Adrenal gland (tissue), 19 donors: ENCODE measurements at places on chromosomes 11 and 22.

DNA sequence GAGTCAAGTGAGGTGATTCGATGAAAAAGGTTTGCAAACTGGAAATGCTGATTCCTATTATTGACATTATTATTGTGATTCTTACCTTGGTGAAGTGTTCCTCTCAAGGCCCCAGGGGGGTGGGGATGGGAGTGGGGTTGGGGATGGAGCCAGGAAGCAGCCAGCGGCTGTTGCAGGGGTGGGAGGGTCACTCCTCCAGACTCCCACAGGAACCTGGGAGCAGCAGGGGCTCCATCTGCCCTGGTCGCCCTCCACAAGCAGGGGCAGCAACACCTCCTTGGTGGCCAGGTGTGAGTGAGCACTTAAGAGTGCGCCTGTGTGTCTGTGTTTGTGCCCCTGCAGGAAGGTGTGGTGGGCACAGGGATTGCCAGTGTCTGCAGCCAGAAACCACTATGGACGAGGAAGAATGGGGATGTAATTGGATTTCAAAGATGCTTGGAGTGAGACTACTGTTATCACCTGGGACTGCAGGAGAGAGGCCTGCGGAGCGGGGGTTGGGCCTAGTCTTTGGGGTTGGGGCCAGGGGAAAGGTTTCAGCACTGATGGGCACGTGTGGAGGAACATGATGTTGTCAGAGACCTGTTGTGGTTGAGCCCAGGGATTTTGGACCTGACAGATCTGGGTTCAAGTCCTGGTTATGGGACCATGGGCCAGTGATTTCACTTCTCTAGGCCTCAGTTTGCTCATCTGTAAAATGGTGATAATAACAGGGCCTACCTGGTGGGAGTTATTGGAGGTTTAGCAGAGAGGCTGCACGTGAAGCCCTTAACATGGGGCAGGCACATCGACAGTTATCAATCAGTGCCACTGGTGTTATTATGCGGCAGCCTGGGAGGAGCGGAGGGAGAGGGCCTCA, 3.6 kb upstream of the TP53I11 start:
- no peak for DNase-seq

- DNase-seq: no peak
Observed at GRCh38 chr22:47618180-47619010, 855.9 kb downstream of the TBC1D22A start.

DNA sequence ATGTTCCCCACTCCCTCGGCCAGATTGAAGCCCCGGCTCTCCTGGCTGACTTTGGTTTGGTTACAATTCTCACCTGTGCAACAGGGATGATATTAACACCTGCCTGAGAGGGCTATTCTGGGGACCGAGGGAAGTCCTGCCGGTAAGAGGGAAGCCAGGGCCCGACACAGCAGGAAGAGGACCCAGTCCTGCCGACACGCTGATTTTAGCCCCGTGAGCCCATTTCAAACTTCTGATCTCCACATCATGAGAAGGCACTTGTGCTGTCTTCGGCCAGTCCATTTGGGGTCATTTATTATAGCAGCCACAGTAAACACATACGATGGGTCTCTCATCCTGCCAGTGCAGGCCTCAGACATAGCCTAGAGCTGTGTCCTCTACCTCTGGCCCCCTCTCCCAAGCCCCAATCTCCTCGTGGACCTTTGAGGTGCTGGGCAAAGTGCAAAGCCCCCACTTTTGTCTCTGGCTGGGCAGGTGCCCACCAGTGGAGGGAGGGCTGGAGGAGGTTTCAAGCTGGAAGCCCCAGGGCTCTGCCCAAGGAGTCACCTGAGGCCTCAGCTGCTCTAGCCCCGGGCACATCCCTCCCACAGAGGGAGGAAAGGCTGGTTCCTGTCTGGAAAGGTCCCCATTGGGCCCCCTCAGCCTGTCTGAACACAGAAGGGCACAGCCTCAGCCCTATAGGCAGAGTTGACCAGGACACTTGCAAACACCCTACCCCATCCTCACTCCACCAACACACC, 59.1 kb upstream of the FGF3 start:
- no peak for DNase-seq

DNA sequence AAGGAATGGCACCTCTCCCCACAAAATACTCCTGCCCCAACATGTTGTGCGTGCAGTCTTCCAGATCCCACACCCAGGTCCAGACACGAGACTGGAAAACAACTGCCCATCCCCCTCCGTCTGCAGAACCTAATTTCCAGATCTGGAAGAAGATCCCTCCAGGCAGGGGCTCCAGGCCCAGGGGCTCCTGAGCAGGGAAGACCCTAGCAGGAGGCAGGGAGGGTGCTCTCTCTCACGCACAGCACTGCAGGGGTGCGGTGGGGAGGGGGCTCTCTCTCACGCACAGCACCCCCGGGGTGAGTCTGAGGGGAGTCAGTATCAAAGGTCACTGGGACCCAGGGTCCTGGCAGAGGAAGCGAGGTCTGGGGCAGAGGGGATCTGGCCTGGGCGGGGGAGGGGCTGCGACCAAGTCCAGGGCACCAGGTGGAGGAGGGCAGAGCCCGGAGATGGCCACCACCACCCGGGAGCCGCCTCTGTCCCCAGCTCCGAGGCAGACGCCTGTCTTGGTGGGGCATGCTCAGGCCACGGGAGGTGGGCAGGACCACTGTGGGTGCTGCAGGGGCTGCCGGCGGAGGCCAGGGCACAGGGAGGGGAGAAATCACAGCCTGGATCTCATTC, 1.7 kb downstream of the MLC1 start:
- no peak for DNase-seq

DNA sequence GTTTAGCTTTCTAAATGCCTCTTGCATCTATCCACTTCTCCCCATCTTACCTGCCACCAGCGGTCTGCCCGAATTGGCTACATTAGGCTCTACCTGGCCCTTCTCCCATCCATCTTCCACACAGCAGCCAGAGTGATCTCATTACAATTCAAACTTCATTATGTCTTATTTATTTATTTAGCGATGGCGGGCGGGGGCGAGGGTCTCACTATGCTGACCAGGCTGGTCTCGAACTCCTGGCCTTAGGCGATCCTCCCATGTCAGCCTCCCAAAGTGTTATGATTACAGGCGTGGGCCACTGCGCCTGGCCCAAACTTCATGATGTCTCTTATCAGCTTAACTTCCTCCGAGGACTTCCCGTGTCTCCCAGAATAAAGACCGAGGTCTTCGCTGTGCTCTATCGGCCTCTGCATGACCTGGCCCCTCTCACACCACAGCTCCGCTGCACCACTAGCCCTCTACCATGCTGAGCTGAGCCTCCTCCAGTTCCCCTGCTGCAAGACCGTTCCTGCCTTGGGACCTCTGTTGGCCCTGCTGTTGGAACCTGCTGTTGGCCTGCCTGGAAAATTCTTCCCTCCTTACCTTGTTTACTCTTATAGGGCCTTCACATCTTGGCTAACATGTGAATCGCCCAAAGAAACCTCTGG, 870 bp upstream of the CTTN start:
- DNase-seq: peak; percentile 38
